ENCODE measurements at places on chromosomes 1 and 21.

DNA sequence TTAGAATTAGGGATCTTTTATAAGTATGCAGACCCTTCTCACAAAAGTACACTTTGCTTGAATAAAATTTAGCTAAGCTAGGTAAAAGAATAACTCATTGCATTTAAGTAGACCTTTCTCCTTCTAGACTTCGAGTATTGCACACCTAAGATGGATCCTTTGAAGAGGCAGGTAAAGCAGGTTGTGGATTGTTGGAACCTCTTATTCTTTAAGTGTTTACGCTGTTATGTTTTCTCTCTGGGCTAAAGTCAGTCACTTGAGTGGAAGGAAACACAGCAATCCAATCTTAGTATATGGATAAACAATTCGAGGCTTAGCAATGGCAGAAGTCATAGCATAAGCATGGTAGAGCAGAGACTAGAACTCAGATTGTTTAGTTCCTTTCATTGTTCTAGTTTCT lies 11.4 kb downstream of the MAGI3 start:
- DNase-seq, result no peak

DNA sequence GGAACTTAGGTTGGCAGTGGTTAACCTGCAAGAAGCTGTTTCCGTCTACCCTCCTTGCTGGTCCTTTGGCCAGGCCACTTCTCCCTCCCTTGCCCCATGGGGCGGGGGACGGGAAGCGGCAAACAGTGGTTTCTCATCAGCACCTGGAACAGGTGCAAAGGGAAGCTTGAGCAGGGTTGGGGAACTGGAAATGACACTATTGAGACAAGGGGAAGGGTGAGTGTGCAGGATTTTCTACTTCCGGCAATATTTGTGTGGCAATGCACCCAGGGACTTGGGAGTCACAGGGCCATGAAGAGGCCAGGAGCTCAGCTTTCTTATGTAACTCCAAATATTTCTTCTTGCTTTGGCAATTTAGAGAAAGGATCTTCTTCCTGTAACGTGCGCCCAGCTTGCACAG lies 29.0 kb upstream of the SARS1 start:
- no peak for DNase-seq

DNA sequence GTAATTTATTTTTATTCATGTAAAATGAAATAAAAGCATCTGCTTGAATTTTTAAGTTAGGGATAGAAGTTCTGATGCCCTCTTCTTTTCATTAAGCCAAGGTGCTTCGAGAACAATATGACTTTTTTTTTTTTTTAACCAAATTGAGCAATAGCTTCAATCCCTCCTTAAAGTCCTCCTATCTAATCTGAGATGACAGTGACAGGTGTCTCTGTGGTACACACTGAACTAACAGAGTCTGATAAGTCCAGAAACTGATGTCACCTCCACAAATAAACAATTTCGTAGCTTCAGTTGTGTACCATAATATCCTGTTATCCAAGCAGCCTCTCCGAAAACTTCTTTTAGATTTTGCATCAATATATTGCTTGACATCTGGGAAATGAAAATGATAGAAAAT lies 23.8 kb downstream of the MAP3K7CL start:
- DNase-seq, result no peak

DNA sequence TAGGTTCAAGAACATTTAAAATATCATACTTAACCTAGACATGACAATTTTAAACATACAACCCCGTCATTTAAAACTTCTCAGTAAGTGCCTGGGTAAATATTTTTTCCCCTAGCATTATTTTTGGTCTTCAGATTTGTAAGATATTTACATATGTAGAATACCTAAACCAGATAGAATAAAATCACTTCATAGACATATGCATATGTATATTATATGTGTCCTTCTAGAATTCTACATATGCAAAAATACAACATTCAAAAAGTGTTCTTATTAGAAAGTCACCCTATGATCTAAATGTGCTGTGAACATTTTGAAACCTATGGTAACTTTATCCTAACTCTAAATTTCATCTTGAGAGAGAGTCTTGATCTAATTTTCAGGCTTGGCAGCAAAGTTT lies 1467.0 kb upstream of the B3GALT2 start:
- no peak for DNase-seq

DNA sequence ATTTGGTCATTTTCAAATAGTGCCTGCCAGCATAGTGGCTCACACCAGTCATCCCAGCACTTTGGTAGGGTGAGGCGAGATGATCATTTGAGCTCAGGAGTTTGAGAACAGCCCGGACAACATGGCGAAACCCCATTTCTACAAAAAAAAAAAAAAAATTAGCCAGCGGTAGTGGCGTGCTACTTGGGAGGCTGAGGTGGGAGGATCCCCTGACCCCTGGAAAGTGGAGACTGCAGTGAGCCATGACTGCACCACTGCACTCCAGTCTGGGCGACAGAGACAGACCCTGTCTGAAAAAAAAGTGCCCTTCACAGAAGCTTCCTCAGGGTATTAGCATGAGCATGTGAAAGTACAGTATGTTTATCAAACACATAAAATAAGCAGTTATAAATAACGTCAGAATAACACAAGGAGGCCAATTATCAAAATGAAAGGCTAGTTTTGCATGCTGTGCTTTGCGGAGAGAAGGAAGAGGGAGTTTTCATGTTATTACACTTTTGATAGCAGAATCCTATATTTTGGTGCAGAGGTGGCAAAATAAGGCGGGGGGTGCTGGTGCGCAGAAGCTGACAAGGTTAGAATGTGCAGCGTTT lies 781 bp upstream of the METTL13 start:
- no peak for DNase-seq

GRCh38 chr1:154886281-154887015 lies 16.4 kb upstream of the KCNN3 start:
- no peak for DNase-seq

- DNase-seq, result no peak
These were observed 32.2 kb downstream of the C8B start for GRCh38 chr1:56933606-56934005.

Data from activated effector memory CD4-positive, alpha-beta T cell treated with Interleukin-2 at 50 U/mL for 16 hours (primary cell).